ENCODE measurements at places on chromosomes 1 and 21. TPM values are rescaled to one million over a fixed set of nuclear protein-coding genes. Genes with fewer than 3 reads are reported as not detected.

GRCh38 chr1:101060992-101061391, 35.4 kb upstream of the DPH5 start:
- H3K4me3 ChIP-seq = no peak overlapping the region
- no peak for DNase-seq
- peaks cover 6% of the 10 kb centered on the region for H3K4me1 ChIP-seq
- H3K27me3 ChIP-seq = no peaks in the 10 kb centered on the region
- H3K27ac ChIP-seq = no peak overlapping the region

DNA sequence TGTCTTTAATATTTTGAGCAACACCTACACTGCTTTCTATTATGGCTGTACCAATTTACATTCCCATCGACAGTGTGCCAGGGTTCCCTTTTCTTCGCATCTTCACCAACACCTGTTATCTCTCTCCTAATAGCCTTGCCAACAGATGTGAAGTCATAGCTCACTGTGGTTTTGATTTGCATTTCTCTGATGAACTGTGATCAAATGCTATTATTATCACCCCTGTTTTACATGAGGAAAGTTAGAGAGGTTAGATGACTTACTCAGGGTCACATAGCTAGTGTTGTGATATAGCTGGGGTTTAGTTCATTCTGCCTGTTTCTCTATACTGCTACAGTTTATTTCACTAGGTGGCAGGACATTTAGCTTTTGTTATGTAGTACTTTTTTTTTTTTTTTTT, 204.1 kb downstream of the FMN2 start:
- peaks cover 73% of the 10 kb centered on the region for H3K36me3 ChIP-seq
- H3K27me3 ChIP-seq = peaks cover 20% of the 10 kb centered on the region
- no peak for DNase-seq
- peak overlapping the region; percentile 40 for H3K27ac ChIP-seq

GRCh38 chr1:83918688-83919285, 80.1 kb downstream of the TTLL7 start:
- H3K4me3 ChIP-seq = no peak overlapping the region
- H3K27ac ChIP-seq = no peak overlapping the region
- no peaks in the 10 kb centered on the region for H3K27me3 ChIP-seq
- H3K36me3 ChIP-seq = peaks cover 19% of the 10 kb centered on the region
- DNase-seq = no peak
- H3K4me1 ChIP-seq = peaks cover 3% of the 10 kb centered on the region

The CELA3A gene
- total RNA-seq = not detected

The LRRC39 gene
- 0.15 TPM for total RNA-seq

The TDRD5 gene
- total RNA-seq = not detected

DNA sequence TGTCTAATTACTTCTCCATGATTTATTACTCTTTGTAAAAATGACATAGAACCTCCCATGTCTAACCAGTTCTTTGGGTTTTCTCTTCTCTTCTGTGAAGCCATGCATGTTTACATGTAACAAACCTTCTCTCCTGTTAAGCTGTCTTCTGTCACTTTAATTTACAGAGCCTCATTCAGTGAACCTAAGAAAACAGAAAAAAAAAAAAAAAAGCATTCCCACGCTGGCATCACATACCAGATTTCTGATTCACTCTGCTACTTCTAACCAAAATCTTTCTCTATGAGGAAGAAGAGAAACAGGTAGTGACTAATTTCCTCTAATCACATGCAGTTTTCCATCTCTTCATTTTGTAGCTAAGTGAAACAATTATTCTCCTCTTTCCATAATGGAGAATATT, 141.4 kb upstream of the CXADR start:
- peak overlapping the region; percentile 52 for H3K4me3 ChIP-seq
- H3K36me3 ChIP-seq = no peaks in the 10 kb centered on the region
- peak overlapping the region; percentile 72 for H3K27ac ChIP-seq

Data from HFFc6 (cell line).